ENCODE measurements at places on chromosomes 13 and 19.

DNA sequence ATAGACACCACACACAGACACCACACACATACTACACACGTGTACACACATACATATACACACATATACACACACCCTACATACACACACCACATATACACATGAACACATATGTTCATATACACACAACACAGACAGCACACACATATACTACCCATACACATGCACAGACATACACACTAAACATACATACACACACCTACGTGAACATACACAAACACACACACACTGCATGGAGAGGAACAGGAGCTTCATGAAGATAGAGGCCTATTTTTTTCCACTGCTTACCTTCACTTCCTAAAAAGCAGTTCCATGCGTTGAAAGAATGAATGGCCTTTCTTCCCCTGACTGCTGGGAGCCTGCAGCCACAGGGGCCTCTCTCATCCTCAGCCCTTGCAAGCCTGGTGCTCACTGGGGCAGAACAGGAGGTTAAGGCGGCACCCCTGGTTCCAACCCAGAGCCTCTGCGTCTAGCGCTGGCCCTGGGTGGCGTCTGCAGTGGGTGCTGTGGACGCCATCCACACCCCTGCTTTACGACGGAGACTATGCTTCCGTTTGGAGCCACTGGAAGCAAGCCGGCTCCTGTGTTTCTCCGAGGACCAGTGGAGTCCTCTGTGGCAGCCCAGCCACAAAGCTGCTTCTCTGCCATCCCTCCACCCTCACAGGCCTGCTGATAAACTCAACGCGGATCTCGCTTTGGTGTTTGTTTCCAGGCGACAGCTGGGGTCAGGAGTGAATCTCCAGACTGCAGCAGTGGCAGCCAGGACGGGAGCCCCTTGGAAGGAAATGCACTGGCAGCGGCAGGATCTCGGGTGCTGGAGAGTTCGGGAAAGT, 1.9 kb upstream of the RASA3 start:
- DNase-seq = no peak

DNA sequence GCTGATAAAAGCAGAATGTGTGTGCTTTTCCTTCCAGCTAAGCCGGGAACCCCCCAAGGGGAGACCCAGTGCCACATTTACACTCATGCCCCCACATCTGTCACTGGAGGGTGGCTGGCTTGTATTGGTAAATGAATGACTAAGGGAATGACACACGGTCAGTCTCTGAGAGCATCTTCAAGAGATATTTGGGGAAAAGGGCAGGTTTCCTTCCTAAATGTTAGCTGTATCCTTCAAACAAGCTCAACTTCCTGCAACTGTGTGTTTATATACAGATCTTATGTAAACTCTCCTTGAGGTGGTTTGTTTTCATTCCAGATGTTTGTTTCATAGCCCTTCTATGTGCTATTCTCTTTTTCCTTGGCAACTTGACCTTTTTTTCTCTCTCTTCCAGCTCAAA, 192.6 kb downstream of the COL4A1 start:
- no peak for DNase-seq

DNA sequence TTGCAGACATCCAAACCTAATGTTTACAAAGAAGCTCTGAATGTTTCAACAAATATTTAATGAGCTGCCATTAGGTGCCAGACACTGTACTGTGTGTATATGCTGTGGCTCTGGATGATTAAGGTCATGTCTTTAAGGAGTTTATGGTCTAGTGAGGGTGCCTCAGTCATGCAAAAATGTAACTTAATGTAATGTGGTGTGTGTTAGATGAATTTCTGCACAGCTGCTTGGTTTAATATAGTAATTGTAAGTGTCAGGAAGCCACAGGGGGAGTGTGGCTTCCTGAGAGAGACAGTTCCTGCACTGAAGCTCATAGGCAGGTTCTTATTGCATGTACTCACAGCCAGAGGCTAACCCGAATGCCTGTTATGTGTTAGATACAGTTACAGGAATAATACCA, 43.3 kb downstream of the SPATA13 start:
- no peak for DNase-seq

DNA sequence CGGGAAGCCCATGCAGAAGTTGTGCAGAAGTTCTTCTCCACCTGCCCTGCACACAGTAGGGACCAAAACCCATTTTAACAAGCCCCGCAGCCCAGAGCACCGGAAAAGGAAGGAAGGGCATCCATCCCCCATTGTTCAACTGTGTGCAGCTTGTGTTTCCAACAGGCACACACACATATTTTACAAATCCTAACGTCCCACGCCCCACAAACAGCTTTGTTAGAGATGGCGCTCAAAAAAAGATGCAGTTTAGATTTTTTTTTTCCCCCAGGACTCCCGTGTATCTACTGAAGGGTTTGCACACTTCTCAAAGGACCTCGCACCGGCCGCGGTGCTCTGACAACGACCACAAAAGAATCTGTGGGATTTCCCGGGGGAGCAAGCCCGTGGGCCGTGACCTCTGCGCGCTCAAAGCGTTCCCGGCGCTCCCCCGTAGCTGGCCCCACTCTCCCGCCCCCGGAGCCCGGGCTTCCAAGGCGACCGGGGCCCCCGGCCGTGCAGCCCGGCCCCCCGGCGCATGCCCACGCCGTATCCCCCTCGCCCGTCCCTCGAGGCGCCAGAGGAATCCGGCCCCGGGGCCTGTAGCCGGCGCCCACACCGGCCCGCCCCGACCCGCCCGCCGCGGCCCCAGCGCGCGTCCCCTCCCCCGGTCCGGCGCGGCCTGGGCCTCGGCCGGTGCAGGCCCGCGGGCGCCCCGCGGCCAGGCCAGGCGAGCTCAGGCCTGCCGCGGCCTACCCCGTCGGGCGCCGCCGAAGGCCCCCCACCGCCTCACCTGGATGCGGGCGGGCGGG, 523 bp downstream of the ELAVL1 start:
- no peak for DNase-seq

DNA sequence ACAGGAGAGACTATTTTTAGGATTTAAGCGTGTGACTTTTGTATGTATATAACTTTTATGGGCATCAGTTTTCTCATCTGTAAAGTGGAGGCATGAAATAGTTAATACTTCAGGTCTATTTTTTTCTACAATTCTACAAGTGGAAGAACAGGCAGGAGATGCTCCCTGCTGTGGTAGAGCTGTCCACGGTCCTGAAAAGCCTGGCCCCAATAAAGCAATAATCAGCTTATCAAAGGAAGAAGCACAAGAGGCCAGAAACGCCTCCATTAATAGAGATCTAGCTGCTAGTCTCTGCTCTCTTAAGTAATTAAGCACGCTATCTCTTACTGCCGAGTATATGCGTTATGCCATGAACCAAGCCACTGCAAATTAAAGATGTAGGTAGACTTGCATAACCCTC, 28.0 kb upstream of the WASF3 start:
- no peak for DNase-seq

DNA sequence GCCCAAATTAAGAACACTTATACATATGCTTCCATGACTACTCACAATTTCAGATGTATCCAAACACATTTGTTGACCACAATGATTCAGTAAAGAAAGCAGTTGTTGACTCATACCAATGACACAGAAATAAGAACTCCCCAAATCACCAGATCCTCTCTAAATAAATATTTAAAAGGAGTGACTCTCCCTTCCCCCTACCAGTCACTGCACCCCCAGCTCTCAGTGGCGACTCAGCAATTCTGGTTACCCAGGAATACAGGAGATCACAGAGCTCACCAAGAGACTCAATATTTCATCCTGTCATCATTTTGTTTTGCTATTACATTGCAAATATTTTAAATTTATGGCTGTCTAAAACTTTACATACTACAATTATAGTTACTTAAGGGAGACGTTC, 131.5 kb downstream of the RGCC start:
- DNase-seq = no peak

DNA sequence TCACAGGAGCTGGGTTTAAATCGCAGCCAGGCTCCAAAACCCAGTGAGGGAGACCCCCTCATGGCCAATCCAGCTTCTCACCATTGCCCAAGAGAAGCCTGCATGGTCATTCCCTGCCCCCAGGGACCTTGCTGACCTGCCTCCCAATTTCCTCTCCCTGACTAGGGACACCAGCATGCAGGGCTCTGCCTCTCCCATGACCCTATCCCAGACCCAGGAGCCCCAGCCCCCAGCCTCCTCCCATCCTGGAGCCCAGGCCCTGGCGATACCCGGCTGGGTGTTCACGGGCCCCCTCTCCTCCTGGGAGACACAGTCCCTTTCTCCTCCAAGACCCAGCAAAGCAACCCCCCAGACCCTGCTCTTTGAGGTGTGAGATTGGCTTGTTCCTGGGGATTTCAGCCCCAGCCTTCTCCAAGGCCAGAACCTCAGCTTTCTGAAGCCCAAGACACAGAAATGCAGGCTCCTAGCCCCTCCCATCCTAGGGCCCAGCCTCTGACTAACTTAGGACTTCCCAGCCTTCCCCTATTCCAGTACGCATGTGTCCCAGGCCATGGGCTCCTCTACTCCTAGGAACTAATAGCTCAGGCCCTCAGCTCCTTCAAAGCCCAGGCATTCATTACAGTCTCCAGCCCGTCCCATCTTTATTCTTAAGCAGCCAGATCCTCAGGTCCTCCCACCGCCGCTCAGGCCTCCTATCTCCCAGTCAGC, 1.1 kb downstream of the GYS1 start:
- no peak for DNase-seq

- no peak for DNase-seq
Observed at GRCh38 chr19:46739290-46739771, 6.5 kb upstream of the FKRP start.

DNA sequence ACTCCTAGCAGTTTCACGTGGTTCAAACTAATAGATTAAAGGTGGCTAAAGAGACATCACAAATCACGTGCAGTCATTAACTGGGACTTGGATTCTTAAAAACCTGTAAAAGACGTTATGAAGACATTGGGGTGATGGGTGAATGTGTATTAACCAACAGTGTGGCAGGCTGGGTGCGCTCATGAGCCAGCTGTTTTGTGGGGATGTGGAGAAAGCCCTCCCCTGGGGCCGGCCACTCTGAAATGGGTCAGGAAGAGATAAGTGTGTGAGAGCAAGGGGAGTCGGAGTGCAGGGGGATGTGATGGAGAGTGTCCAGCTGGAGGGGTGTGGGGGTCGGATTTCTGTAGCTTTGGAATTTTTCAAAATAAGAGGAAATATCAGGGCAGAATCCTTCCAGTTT, 10.4 kb downstream of the UPF1 start:
- DNase-seq = no peak

DNA sequence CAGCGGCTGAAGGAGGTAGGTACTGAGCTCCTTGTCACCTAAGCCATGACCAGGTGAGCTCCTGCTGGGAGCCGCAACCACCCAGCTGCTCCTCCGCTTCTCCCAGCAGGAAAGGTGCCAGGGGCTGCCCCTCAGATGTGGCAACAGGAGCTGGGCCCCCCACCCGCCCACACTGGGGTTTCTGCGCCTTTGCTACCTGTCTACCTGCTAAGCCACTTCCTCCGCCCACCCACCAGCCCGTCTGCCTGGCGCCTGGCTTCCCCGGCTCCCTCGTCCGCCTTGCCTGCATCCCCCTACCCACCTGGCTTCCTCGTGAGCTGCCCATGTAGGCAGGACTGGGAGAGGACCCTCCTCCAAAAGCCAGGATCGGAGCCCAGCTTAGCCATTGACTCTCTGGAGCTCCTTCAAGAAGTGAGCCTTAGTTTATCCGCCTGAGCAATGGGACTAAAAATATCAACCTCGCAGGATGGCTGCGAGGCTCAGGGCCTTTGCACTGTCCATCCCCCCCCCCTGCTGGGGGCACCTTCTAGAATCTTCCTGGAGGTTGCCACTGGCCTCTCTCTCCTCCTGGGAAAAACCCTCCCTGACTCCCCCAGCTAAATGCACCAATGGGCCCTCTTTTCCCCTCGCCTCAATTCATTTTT, 55.8 kb upstream of the KLF2 start:
- DNase-seq = no peak

DNA sequence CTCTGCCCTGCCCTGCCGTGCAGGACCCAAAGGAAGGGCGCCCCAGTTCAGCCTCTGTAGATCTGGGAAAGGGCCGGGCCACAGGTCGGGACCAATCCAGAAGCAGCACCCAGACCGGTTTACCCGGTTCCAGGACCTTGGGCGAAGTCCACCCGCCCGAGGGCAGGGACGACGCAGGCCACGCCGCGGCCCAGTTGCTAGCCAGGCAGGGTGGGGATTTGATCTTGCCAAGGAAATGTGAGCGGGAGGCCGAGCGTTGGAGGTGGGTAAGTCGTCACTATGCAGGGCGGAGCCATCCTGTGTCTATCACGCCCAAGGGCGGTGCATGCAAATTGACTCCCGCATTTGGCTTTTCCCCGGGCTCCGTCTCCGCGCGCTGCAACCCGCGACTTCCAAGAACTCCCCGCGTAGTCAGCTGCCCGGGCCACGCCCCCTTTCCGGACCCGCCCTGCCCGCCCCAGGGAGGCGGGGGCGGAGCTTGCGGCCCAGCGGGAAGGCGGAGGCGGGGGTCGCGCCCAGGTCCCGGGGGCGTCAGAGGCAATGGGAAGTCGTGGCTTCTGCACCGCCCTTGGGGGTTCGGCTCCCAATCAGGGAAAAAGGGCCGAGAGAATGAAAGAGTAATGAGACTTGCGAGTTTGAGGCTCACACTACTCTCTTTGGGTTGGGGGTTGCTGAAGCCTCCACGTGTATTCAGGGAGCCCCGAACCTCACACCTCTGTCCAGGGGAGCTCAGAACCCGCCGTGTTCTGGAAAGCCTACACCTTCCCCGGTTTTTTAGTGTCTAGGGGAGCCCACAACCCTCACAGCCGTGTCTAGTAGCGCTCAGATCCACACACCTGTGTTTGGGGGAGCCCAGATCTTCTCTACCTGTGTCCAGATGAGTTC, 12.8 kb downstream of the IER2 start:
- peak; percentile 75 for DNase-seq

- no peak for DNase-seq
Observed at GRCh38 chr19:35216016-35216832, 12.3 kb downstream of the FAM187B start.

DNA sequence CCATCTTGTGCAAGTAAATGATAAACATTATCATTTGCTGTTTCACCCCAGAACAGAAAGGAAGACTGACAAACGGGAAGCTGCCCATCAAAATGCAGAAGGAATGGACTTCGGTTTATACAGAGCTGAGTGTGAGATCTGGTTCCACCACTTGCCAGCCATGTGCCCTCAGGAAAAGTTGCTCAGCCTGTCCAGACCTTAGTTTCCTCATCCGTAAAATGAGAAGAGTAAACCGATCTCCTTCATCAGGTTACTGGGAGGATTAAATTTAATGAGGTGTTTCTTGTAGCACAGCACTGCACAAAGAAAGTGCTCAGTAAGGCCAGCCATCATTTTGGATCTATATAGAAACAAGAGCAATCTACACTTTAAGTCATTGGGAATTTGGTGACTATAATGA, 36.7 kb upstream of the SERP2 start:
- no peak for DNase-seq

Data from activated T-helper 1 cell treated with Interleukin-2 at 50 U/mL for 16 hours (primary cell).